ENCODE measurements at places on chromosomes 2 and 18.

DNA sequence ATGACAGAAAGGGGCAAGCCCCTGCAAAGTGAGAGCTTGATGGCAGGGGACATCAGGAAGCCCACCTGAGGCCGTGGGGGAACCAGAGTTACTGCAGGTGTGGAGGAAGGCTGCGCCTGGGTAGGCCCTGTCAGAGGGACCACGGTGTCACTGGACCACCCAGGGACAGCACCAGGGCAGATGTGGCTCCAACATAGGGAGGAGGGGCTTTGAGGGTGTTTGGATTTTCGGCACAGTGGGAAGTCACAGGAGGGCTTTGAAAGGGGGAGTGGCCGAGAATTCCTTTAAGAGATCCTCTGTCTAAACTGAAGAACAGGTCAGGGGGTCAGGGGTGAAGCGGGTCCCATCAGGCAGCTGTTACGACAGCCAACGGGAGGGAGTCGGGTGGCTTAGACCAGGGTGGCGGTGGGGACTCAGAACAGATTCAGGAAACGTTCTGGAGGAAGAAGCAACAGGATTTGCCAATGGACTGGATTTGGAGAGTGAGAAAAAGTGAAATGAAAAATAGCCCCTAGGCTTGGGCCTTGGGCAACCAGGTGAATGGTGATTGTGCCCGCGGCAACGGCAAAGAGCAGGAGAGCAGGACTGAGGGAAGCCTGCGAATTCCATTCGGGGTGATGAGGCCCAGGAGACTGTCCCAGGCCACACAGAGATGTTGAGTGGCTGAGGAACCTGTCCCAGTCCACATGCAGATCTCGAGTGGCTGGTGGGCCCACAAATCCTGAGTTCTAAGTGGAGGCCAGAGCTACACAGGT, 166.1 kb downstream of the LAMA1 start:
- DNase-seq = no peak

- no peak for DNase-seq
These were observed 116.1 kb downstream of the DNER start for GRCh38 chr2:229598227-229598626.

- no peak for DNase-seq
These were observed 58.5 kb downstream of the CABLES1 start for GRCh38 chr18:23193742-23194141.

DNA sequence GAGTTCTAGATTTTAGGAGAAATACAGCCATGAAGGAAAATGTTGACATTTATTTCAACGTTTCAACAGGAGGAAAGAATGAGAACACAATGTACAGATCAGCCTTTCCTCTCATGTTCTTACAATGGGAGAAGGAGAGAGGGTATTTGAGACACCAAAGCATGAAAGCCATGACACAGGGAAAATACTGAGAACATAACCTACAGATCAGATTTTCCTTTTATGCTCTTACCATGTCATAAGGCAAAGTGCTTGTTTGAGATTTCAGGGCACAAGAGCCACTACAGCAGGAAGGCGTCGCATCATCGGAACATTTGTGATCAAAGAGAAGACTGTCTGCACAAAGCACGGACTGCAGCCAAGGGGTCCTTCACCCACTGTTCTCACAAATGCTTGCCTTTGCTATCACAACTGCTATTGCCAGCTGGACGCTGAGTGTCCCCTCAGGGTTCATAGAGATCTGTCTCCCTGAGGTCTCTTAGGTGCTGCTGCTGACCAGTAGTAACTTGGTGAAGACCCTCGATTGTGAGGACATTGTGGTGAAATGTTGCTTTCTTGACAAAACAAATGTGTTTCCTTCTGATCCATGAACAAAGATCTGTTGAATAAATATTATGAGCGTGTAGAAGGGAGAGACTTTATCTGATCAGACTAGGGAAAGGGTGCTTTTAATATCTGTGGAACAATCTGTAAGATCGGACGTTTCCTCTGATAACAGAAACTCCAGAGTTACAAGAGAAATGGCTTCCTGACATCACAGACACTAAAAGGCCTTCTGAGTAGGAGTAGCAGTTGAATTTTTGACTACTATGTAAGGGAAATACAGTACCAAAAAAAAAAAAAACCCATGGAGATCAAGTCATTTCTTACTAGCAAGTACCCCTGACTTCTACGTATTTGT, 6.4 kb upstream of the IL1RL1 start:
- DNase-seq = no peak

DNA sequence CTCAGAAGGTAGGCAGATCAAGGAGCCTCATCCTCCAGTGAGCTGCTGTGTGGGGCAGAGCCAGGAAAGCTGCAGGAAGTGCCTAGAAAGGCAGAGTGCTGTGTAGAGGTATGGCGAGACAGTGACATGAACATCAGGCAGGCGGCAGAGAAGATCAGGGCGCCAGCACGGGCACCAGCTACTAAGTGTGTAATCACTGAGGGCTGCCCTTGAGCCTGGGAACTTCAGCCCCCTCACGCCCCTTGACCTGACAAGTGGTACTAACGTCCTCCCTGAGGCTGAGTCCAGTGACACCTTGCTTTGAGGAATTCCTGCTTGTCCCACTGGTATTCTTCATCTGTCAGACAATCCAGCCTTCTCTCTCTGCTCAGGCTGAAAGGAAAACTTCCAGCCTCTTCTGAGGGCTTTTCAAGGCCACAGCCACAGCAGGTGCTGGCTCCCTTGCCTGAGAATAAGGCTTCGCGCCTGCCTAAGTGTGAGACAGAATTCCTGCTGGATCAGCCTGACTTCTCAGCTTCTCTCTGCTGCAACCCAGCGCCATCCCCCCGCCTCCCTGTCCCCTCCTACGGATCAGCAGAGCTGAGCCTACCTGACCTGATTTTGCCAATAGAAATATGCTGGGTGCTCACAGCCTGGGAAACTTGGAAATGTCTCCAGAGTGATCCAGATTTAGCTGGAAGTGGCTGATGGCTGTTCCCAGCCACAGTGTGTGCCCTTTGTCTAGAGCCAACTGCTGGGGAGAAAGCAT, 148.0 kb downstream of the SMAD7 start:
- no peak for DNase-seq

DNA sequence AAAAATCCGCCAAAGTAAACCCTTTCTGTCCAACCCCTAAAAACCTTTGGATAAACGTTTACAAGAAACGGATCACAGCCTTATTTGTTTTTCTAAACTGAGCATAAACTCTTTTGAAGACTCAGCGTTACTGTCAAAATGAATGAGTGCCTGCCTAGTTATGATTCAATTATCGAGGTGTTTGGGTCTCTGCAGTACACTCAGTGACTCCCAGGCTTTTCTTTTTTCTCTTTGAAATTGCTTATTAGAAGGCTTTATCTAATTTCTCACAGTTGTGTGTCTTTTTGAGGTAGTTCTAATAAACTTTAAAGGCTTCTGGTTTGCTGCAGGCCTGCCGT, 663 bp downstream of the RHBDD1 start:
- no peak for DNase-seq

DNA sequence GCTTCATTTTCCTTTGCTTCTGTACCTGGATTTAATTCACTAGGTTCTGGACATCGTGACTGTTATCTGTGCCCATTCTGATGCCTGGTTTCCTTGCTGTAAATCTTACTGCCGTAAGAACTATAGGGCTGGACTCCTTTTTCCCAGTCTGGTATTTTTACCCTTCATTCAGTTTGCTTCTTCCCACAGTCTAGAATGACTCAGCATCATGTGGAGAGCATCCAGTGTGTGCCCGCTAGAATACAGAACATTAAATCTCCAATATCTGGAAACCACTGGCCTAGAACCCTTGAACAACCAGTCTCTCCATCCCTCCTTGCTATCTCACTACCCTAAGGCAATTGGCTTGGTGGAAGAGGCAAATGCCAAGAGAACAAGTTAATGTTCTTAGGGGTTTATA, 1075.4 kb upstream of the ZEB2 start:
- DNase-seq = peak; percentile 23

DNA sequence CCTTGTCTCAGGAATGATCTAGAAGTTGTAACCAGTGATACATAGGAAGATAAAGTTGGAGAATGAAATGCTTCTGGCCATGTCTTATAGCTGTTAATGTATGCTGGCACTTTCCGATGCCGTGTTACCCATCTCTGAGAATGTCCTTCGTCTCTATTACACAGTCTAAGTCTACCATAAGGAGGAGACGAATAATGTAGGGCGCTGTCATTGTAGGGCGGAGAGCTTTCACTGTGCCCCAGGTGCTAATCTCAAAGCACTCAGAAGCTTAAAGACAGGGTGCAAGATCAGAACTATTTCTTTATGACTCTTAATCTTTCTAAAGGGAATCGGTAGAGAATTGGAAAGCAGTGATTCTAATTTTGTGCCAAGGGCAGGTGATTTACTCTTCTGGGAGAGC, 48.2 kb upstream of the MSTN start:
- no peak for DNase-seq

GRCh38 chr2:233542507-233542906, 24.1 kb downstream of the USP40 start:
- DNase-seq = peak; percentile 85

DNA sequence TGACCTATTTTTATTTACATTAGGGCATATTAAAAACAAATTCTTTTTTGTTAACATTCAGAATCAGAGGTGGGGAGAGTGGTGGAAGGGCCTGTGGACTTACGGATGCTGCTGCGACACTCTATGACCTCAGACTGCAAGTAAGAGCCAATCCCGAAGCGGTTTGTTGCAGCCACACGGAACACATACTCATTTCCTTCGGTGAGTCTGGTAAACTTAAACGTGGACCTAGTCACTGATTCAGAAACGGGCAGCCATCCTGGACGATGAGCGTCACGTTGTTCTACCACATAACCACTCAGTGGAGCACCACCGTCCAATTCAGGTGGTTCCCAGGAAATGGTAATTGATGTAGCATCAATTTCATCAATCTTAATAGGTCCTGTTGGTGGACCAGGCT, 61.9 kb downstream of the PLEKHA3 start:
- no peak for DNase-seq

- DNase-seq = peak; percentile 18
These were observed 146.2 kb upstream of the MSH6 start for GRCh38 chr2:47636596-47637264.

DNA sequence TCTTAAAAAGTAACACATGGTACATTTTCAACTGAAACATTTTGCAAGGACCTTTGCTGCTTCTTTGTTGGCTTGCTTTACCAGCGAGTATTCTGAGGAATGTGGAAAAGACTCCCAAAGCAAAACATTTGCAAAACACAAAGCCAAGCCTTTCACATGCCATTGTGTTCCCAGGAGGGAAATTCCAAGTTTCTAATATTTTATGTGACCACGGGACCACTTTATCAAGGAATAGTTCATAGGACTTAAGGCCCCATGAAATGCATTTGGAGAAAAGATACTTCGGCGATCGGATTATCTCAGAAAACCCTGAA, 26.2 kb downstream of the CYP27C1 start:
- peak; percentile 61 for DNase-seq

GRCh38 chr18:25568986-25569385, 217.0 kb upstream of the ZNF521 start:
- DNase-seq = no peak

DNA sequence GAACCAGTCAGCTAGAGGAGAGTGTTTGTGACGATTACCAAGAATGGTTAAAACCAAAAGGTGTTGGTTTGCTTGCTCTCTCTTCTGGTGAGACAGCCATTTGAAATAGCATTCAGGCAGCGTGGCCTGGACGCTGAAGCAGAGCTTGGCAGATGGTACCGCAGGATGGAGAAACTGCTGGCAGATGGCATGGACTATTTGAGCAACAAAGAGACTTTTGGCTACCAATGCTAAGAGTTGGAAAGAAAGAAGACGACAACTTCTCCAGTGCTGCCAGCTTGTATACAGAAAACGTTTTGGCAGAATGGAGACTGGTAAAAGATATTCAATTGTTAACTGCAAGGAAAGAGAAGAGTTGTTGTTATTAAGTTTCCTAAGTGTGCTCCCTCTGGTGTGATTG, 315.0 kb downstream of the PARD3B start:
- peak; percentile 53 for DNase-seq

DNA sequence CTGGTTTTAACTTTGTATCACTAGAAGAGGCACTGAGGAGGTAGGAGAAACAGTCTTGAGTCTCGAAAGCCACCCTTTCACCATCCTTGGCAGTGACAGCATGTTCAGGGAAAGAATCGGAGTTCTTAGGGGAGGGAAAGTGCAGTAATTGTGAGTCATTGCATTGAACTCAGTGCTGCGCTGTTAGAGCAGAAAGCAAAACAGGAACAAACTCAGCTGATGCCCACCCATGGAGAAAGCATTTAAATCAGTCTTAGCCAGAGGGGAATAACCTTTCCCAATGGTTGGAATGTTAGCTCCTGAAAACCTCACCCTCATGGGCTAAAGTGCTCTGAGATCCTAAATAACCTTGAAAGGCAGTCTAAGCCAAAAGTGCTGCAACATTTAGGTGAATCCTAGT, 845.6 kb upstream of the CNTNAP5 start:
- DNase-seq = no peak

GRCh38 chr2:100554798-100555407, 7.9 kb upstream of the PDCL3 start:
- no peak for DNase-seq

DNA sequence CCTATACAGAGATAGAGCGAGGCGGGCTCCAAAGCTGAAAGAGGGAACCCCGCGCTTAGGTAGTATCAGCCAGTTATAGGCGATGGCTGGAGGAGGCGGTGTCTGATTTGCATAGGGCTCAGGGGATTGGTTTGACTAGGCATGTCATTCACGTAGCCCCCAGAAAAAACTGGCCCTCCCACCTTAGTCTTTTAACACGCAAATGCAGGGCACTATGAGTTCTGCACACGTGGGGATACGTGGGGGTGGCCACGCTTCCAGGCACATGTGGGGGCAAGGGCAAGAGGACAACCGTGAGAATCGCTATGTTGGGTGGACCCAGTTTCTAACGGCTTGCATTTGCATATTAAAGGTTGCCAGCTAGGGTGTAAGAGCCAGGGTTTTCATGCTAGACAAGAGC, 56.7 kb upstream of the MSTN start:
- peak; percentile 65 for DNase-seq

DNA sequence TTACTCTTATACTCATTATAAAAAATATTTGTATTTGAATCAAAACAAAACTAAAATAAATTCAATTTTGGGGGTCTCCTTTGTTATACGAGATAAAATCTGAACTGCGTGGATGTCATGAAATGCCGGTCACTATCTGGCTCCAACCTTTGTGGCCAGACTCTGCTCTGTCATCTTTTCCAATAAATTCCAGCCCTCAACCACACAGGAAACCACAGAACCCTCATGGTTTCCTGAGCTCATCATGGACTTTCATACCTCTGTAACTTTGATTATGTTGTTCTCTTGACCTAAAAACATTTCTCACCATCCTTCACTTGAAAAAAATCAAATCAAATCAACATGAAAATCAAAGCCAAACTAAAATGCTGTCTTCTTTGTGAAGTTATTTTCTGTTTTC, 724.7 kb downstream of the METTL4 start:
- DNase-seq = no peak
